Endothelial cell (in vitro differentiated cells): ENCODE measurements at places on chromosomes 1 and 21. TPM values are rescaled to one million over a fixed set of nuclear protein-coding genes. Genes with fewer than 3 reads are reported as not detected.

DNA sequence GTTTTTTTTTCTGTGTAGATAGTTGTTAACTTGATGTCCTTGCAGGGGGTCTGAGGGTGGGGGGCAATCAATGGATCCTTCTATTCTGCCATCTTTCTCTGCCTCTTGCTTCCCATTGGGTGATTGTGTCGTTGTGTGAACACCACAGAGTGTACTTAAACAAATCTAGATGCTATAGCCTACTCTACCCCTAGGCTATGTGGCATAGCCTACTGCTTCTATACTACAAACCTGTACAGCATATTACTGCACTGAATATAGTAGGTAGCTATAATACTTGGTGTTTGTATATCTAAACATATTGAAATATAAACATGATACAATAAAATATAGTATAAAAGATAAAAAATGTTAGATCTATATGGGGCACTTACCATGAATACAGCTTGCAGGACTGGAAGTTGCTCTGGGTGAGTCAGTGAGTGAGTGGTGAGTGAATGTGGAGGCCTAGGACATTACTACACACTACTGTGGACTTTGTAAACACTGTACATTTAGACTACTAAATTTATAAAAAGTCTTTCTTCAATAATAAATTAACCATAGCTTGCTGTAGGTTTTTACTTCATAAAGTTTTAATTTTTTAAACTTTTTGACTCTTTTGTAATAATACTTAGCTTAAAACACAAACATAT, 105.4 kb downstream of the CENPF start:
- H3K27me3 ChIP-seq, result no peaks in the 10 kb centered on the region
- H3K4me3 ChIP-seq, result no peak overlapping the region
- no peaks in the 10 kb centered on the region for H3K36me3 ChIP-seq
- no peak for DNase-seq
- H3K27ac ChIP-seq, result no peak overlapping the region
- H3K4me1 ChIP-seq, result no peaks in the 10 kb centered on the region

DNA sequence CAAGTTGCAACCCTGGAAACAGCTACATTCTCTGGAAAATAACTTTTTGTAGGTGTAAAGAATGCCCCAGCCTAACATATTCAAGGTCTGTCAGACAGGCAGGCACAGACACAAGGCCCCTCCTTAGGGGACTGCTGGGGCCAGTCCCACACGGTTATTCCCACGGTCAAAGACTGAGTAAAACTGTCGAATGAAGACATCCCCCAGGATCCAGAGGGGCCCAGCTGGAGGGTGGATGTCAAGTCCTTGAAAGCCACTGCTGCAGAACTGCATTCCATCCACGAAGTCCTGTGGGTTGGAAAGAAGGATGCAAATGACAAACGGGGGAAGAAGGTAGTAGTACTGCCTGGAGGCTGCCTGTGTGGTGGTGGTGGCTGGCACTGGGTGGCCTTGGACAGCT, 6.9 kb upstream of the RAB7B start:
- H3K36me3 ChIP-seq, result no peaks in the 10 kb centered on the region
- H3K27ac ChIP-seq, result no peak overlapping the region
- peaks cover 4% of the 10 kb centered on the region for H3K4me1 ChIP-seq
- H3K27me3 ChIP-seq, result peaks cover 6% of the 10 kb centered on the region
- no peak overlapping the region for H3K4me3 ChIP-seq

- H3K4me1 ChIP-seq, result peaks cover 2% of the 10 kb centered on the region
- H3K27me3 ChIP-seq, result no peaks in the 10 kb centered on the region
- no peak overlapping the region for H3K4me3 ChIP-seq
- H3K36me3 ChIP-seq, result no peaks in the 10 kb centered on the region
- H3K27ac ChIP-seq, result no peak overlapping the region
- no peak for DNase-seq
These were observed 218.3 kb upstream of the SGIP1 start for GRCh38 chr1:66315671-66316070.

DNA sequence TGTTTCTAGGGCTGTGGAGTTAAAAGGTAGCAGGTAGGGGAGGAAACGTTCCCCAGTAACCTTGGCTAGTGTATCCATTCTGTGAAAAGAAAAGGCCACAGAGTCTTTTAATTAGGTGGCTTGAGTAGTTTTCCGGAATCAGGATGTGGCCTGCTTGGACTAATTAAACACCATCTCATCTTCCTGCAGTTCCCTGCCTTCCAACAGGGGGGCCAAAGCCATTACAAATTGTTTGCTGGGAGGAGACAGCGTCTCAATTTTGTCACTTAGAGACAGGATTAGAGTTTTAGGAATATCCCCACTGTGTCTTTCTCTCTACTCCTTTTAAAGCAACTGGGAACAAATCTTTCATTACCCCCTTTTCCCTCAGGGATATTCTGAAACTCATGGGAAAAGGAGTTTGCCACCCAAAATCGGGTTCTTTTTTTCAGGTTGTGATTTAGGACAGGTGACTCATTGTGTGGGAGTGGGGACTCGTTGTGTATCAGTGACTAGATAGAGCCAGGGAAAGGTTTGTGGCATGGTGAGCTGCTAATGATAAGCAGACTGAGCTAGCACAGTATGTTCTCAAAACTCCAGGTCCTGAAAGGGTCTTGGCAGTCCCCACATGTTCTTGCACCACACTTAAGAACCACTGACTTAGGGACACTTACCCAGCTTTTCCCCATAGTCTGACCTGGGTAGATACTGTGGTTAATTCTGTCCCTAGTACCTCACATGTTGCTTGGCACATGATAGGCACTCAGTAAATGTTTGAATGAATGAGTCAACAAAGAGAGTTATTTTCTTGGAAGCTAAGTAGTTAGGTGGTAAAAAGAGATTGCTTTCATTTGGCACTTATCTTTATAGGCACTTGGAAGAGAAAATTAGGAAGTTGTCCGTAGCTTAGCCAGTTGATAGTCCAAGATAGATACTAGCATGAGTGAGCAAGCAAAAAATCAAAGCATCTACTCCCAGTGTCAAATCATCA, 22.5 kb downstream of the INTS3 start:
- DNase-seq, result peak; percentile 42
- H3K27me3 ChIP-seq, result peaks cover 7% of the 10 kb centered on the region
- H3K4me1 ChIP-seq, result peaks cover 56% of the 10 kb centered on the region

GRCh38 chr1:164562947-164563520, 4.0 kb downstream of the PBX1 start:
- DNase-seq, result no peak
- H3K27me3 ChIP-seq, result no peaks in the 10 kb centered on the region
- peak overlapping the region; percentile 5 for H3K27ac ChIP-seq

EPHA2 gene
- 109 TPM for total RNA-seq

DIO1 gene
- not detected for total RNA-seq

DNA sequence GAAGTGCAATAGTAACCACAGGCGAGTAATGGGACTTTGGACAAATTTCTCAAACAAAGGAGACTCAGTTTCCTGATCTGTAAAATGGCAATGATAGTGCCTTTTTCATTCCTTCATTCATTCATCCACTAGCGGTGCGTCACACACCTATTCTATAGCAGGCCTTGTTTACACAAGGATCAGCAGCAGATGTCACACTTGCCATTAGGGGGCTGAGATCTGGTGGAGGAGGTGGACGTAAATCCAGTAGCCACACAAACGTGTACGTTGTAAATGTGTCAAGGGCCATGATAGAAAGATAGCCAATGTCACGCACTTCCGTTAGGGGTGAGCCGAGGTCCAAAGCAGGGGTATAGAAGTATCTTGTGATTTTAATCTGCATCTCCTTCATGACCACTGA, 34.2 kb downstream of the SERINC2 start:
- DNase-seq, result no peak
- H3K27ac ChIP-seq, result no peak overlapping the region
- H3K36me3 ChIP-seq, result no peaks in the 10 kb centered on the region

FYB2 gene
- 0.18 TPM for total RNA-seq

BATF3 gene
- 0.54 TPM for total RNA-seq

DNA sequence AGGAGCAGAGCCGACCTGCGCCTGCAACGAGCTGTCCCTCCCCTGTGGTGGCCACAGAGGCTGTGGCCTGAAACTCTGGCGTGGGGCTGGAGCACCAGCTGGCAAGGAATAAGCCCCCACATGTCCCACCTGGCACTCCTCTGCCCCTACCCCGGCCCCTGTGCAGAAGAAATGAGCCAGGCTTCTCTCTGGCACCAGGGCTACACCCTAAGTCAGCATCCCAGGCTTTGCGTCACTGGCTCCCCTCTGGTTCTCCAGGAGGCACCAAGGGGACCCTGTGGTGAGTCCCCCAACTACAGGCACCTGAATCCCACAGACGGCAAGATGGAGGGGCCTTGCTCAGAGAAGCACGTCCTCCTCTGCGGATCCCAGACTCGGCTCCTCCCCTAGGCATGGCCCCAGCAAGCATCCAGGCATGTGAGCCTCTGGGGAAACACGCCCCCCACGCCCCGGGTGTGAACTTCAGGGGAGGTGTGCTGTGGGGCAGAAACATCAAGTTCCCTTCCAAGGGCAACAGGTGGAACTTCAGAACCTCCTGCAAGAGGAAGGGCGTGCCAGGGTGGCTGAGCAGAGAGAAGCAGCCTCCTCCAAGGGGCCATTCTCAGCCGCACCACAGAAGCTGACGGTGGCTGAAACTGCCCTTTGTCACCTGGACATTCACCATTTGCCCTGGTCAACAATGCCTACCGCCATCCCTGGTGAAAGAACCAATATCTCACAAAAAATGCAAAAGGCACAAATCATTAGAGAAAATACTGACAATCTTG, 2.9 kb downstream of the KRTAP10-7 start:
- no peak overlapping the region for H3K4me3 ChIP-seq
- H3K27ac ChIP-seq, result no peak overlapping the region
- H3K27me3 ChIP-seq, result peaks cover 9% of the 10 kb centered on the region
- no peaks in the 10 kb centered on the region for H3K36me3 ChIP-seq

SIM2 gene
- 17.1 TPM for total RNA-seq

DNA sequence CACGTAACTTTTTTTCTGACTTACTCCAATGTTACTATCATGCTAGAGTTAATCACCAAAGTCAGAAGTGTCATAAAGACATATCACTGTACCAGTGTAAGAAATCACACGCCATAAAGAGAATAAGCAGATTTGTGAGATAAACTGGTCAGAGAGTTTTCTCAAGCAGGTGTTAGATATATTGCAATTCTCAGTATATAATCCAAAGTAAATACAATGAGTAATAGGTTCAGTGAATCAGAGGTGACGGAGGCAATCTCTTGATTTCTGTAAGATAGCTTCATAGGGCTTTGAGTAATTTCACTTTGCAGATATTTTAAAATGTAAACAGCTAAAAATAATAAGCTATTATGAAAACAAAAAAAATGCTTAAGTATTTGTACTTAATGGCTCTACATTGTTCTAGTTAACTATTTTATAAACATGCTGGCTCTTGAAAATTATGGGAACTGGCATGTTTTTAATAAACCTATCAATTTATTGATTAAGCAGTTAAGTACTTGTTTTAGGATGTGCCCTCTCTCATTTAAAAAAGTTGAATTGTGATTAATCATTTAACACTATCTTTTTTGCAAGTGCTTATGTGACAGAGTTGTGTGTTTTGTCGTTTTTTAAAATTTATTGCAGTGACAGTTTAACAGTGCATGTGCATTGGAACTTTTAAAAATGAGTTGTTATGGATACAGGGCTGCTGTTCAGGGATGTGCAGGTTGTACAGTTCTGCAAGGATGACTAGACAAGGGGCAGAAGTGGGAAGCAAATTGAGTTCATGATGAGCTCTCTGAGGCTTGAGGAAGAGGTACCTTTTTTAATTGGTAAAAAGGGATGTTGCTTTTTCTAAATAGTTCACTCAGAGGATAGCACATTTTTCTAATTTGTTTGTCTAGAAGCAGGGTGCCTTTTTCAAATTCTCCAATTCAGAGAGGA, 119.1 kb downstream of the USP25 start:
- H3K27me3 ChIP-seq, result no peaks in the 10 kb centered on the region
- no peaks in the 10 kb centered on the region for H3K36me3 ChIP-seq
- H3K4me1 ChIP-seq, result peaks cover 9% of the 10 kb centered on the region
- no peak overlapping the region for H3K4me3 ChIP-seq

TGFB2 gene
- total RNA-seq, result 0.62 TPM

DNA sequence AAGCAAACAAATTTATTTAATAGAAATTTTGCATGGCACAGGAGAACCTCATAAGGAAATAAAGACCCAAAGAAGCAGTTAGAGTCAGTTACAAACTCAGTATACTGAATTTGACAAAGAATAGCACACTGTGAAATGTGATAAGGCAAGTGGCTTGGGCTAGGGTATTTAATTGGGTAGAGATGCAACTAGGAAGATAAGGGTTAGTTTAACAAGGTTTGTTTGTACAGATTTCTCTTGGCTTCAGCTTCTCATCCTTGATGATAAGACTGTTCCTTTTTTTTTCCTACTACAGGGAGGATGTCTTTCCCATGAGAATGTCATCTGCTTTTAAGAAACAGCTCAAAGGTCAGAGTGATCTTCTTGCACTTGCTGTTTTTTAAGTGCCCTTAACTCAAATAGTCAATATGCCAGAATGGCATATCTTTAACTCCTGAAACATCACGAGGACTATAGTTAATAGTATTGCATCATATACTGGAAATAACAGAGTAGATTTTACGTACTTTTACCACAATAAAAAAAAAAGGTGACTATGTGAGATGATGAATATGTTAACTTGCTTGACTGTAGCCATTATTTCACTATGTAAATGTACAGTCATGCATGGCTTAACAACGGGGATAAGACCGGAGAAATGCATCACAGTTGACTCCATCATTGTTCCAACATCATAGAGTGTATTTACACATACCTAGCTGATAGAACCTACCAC, 9.2 kb upstream of the TRAF3IP3 start:
- H3K27ac ChIP-seq, result no peak overlapping the region
- peaks cover 13% of the 10 kb centered on the region for H3K4me1 ChIP-seq
- H3K36me3 ChIP-seq, result no peaks in the 10 kb centered on the region
- DNase-seq, result no peak

DNA sequence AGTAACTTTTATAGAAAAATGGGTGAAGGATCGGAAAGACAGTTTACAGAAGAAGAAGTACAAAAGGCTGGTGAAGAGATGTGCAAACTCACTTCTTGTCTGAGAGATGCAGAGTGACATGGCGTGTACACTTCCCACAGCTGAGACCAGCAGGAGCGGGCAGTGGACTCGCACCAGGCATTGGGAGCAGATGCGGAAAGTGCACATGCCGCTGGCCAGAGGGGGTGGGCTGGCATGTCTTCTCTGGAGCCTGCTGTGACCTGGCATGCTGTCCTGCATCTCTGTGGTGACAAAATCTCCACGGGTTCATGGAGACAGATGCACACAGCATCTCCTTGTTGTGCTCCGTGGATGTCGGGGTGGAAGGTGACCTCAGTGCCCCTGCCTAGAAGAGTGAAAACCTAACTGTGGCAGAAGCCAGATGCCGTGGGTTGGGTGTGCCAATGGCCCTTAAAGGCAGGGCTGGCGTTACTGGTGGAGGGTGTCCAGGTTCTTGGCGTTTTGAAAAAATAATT, 128.6 kb upstream of the COL6A1 start:
- H3K27me3 ChIP-seq, result peaks cover 9% of the 10 kb centered on the region

PROK1 gene
- total RNA-seq, result not detected

DNA sequence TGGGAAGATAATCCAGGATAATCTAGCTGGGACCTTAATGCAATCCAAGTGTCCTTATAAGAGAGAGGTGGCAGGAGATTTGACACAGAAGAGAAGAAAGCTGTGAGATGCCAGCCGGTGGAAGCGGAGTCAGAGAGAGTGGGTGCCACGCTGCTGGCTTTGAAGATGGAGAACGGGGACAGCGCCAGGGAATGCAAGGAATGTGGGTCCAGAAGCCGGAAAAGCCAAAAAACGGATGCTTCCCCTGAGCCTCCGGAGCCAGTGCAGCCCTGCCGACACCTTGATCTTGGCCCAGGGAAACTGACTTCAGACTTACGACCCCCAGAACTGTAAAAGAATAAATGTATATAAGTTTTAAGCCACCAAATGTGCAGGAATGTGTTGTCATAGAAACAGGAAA, 152.6 kb downstream of the ZNF281 start:
- no peak overlapping the region for H3K4me3 ChIP-seq
- no peak overlapping the region for H3K27ac ChIP-seq
- no peaks in the 10 kb centered on the region for H3K27me3 ChIP-seq

DCLRE1B gene
- 11.8 TPM for total RNA-seq

- no peak overlapping the region for H3K4me3 ChIP-seq
- peaks cover 6% of the 10 kb centered on the region for H3K27me3 ChIP-seq
- H3K36me3 ChIP-seq, result no peaks in the 10 kb centered on the region
These were observed 5.4 kb upstream of the NTNG1 start for GRCh38 chr1:107135463-107135862.

FCRL6 gene
- not detected for total RNA-seq
